ENCODE measurements at places on chromosomes 13 and 19.

DNA sequence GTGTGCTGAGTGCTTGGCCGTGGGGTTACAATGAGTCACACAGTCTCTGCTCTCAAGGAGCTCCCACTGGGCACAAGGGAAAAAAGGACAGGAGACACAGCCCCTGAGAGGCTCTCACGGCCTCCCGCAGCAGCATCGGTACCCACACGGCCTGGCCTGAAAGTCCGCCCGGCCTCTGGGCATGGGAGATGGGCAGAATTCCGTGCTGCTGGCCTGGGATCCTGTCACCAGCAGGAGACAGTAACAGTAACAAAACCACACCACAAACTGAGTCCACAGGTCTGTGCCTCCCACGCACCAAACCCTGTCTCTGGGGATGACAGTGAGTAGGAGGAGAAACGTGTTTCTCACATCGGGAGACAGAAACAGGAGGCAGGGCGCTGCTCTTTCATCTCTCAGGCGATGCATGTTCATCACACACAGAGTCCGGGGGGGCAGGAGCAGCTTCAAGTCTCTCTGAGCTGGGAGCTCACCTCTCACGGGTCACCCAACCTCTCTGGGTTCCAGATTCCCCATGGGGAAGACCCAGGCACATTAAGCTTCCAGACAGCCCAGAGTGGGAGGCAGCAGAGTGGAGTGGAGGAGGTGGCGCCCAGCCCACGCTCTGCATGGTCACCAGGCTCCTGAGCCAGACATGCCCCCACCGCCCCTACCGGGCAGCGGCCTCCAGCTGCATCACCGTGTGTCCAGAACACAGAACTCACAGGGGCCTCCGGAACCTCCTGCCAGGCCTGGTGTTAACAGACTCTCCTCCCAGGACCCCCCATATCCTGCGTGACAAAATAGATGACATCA is 124.7 kb upstream of the VSTM2B start:
- DNase-seq, result no peak

GRCh38 chr13:60267498-60268202 is 103.9 kb upstream of the DIAPH3 start:
- no peak for DNase-seq

GRCh38 chr13:77637588-77637987 is 59.9 kb upstream of the SLAIN1 start:
- no peak for DNase-seq

DNA sequence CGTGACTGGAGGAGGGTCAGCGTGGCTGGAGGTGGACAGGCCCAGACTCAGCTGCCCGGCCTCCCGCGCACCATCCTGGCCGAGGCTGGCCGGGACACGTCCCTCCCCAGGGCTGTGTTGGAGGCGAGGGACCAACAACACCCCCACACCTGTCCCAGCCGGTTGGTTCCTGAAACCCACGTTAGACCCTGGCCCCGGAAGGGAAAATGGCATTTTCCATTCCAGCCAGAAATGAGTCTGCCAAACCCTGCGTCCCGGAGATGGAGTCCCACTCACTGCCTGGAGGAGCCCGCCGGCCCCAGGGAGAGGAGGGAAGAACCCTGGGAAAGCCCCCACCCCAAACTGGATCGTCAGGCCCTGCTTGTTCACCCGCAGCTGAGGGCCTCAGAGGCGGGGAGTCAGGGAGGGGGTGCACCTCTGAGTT is 4.8 kb upstream of the WDR18 start:
- no peak for DNase-seq

DNA sequence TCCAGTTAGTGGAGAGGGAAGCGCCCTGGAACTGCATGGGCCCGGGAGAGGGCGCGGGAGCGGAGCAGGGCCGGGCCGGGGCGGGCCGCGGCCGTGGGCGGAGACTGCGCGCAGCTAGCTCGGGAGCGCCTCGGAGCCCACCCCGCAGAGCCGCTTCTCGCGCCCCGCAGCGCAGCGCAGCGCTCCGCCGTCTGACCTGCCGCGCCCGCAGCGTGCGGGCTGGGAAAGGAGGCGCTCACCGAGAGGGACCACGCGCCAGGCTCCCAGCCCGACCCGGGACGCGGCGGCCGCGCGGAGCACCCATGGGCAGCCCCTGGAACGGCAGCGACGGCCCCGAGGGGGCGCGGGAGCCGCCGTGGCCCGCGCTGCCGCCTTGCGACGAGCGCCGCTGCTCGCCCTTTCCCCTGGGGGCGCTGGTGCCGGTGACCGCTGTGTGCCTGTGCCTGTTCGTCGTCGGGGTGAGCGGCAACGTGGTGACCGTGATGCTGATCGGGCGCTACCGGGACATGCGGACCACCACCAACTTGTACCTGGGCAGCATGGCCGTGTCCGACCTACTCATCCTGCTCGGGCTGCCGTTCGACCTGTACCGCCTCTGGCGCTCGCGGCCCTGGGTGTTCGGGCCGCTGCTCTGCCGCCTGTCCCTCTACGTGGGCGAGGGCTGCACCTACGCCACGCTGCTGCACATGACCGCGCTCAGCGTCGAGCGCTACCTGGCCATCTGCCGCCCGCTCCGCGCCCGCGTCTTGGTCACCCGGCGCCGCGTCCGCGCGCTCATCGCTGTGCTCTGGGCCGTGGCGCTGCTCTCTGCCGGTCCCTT is at the start of gene MLNR:
MLNR (plus strand) TSS at position 303 of the 820 bp plus-strand sequence; CDS start at position 303, 0 bp downstream.
- no peak for DNase-seq

DNA sequence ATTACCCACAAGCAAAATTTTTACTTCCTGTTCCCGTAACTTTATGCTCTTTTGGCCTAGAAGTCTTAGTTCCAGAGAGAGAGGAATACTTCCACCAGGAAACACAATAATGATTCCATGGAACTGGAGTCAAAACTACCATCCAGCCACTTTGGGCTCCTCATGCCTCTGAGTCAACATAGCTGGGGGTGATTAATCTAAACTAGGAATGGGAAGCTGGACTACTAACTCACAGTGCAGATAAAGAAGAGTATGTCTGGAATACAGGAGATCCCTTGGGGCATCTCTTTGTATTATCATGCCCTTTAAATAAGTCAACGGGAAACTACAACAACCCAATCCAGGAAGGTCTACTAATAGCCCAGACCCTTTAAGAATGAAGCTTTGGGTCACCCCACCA is 8.9 kb upstream of the ELF1 start:
- DNase-seq, result no peak

DNA sequence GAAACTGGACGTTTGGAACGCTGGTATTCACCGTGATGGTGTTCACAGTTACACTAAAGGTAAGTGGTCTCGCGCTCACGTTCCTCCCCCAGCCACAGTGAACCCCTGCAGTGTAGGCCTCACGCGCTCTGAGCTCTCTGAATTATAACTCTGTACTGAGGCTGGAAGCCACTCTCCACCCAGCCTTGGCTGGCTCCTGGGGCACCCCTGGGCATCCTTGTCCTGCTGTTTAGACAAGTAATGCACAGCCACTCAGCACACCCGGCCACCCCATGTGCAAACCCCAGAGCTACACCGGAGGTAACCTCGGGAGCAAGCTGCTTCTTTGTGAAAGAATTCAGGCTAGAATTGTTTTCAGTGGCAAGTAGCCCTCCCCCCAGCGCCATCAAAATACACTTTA is 97.3 kb upstream of the MCF2L start:
- no peak for DNase-seq

GRCh38 chr19:52453324-52454094 is at the start of gene ZNF578:
Gene ZNF578 (plus strand): TSS chr19:52453553. CDS start chr19:52501846, 48,293 bp downstream.
- peak; percentile 85 for DNase-seq

GRCh38 chr13:113636266-113636963 is 21.6 kb downstream of the ATP4B start:
- DNase-seq, result no peak

DNA sequence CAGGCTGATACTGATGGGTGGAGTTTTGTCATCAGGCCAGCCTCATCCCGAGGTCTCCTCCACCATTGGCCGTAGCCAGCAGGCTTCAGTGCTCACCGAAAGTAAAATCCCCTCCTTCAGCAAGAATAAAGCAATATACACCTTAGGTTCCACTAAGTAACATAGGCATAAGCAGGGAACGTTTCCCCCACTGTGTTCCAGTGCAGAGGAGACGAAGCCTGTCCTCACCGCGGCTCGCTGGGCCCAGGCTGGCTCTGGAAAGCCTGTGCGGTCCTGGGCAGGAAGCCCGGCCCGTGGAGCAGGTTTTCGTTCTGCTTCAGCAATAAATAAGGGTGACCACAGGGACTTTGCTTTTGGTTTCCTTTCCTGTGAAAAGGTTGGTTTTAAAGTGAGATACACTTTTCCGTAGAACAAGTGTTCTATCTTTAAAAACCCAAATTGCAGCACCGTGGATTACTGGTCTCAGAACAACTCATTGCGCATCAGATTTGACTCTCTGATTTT is 16.3 kb upstream of the TEX29 start:
- no peak for DNase-seq

GRCh38 chr19:44303976-44304568 is 753 bp downstream of the ZNF235 start:
- DNase-seq, result no peak

DNA sequence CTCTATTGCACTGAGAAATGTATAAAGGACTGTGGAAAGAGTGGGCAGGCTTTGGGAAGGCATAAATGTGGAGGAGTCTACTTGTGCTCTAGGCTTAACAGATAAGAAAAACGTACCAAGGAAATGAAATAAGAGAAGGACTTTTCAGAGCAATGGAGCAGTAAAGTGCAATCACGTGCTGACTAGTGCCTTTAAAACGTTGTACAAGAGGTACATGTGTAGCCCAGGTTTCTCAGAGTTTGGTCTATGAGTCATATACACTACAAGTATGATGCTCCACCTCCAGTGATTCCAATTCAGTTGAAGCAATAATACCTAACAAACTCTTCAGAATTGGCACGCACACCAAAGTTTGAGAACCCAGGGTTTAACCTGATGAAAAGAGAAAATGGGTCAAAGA is 13.4 kb upstream of the FNDC3A start:
- no peak for DNase-seq

- no peak for DNase-seq
Observed at GRCh38 chr19:5364674-5365073, 24.1 kb upstream of the PTPRS start.

GRCh38 chr13:68976287-68976686 is 1131.3 kb upstream of the ATXN8OS start:
- DNase-seq, result no peak

- DNase-seq, result no peak
Observed at GRCh38 chr13:102944821-102945220, 99.0 kb downstream of the ERCC5 start.

DNA sequence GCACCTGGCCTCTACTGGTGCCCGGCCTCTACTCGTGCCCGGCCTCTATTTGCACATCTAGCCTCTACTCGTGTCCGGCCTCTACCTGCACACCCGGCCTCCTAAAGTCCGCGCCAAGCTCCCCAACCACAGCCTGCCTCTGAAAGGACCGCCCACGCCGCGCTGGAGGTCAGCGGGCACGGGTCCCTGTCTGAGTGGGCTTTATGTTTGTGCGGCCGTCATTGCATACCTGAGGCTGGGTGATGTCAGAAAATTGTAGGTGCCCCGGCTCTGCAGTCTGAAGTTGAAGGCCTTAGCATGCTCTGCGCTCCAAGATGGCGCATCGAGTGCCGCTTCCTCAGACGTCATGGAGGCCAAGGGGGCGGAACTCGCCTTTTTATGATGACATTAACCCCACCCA is 1.1 kb downstream of the ZNF135 start:
- DNase-seq, result no peak

- DNase-seq, result no peak
Observed at GRCh38 chr19:3346677-3347353, 19.6 kb upstream of the NFIC start.

- no peak for DNase-seq
Observed at GRCh38 chr13:20054586-20054985, 96.1 kb downstream of the ZMYM2 start.

GRCh38 chr13:109788372-109789111 is 2.2 kb upstream of the IRS2 start:
- no peak for DNase-seq

DNA sequence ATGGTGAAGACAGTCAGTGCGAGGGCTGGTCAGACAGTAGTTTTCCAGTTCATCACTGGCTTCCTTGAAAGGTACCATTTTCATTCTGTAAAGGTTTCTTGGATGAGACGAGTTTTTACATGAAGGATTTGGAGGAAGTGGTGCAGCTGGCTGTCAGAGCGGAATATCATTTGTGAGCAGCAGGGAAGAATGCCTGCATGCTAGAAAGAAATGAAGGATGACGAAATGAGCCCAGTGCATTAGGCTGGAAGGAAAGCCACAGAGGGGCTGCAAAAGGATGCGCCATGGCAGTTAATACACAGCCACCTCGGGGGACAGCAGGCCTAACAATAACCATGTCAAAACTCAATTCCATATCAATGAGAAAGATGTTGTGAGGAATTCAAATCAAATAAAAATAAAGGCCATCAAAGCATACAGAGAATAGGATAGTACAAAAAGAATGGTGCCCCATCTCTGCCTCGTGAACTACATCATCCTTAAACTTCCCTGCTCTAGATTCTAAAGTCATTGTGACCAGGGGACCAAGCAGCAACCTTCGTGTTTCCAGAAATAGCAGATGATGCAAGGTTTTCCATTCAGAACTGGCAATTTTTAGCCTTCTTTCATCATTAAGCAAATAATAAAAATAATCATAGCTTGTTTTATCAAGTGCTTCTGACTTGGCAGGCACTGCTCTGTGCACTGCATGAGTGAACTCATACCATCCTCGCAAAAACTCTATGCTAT is 504.2 kb downstream of the RFC3 start:
- DNase-seq, result no peak

DNA sequence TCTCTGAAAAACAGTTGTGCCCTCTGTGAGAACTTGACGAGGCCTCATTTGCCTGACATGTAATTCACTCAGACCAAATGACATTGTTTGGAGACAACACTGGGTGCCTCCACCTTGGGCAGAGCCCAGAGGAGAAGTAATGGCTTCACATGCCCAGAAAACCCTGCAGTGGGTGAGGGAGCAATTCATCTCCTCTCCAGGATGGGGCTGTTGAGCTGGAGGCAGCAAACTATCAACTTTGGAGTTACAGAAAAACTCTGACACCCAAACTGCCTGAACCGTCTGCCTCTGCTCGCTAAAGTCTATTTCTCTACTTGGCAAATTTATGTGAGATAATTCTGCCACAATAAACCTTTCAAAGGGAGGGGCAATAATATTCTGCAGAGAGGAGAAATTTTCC is 146.9 kb downstream of the DCLK1 start:
- no peak for DNase-seq

- DNase-seq, result peak; percentile 25
Observed at GRCh38 chr19:2578901-2579677, 103.2 kb downstream of the GADD45B start.

DNA sequence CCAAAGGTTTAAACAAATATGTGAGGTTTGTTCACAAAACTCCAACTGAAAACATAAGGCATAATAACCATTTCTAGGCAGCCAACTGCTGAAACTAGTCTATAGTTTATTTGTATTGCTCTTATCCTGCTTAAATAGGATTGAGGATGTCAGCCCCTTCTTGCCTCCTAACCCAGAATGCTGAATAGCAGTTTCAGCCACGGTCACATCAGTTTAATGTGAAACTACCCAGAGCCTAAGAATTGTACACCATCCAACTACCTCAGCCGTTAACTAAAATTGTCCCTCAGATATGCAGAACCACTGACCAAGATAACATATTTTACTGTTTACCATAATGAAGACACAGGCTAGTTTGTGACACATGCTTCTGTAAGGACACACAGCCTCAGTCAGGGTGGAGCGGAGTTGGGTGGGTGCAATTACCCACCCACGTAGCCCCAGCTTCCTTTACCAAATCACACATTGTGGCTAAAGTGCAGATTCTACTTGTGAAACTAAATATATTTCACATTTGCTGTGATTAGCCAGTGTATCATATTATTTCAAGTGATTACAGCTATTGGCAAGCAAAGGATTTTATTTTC is 259.9 kb downstream of the EFNB2 start:
- no peak for DNase-seq
